ENCODE measurements at places on chromosomes 5 and 9.

DNA sequence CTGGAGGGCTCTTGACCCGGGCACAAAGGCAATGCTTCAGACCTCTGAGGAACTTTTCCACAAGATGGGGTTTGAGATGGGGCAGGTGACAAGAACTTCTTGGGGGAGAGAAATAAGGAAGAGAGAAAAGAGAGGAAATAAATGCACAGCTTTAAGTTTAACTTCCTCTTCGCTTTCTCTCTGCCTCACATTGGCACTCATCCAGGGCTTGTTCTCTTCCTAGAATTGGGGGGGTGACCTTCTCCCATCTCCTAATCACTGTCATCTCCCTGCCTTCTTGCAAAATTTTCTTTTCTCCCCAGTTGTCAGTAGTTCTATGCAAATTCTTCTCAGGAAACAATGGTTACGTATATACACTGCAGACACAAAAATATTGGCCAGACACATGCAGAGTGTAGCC is 19.1 kb upstream of the ADCY2 start:
- no peak for DNase-seq

- no peak for DNase-seq
Measured at GRCh38 chr5:68883436-68883835, 210.4 kb upstream of the SLC30A5 start.

- DNase-seq = no peak
Measured at GRCh38 chr9:108087781-108088180, 598.2 kb upstream of the KLF4 start.

DNA sequence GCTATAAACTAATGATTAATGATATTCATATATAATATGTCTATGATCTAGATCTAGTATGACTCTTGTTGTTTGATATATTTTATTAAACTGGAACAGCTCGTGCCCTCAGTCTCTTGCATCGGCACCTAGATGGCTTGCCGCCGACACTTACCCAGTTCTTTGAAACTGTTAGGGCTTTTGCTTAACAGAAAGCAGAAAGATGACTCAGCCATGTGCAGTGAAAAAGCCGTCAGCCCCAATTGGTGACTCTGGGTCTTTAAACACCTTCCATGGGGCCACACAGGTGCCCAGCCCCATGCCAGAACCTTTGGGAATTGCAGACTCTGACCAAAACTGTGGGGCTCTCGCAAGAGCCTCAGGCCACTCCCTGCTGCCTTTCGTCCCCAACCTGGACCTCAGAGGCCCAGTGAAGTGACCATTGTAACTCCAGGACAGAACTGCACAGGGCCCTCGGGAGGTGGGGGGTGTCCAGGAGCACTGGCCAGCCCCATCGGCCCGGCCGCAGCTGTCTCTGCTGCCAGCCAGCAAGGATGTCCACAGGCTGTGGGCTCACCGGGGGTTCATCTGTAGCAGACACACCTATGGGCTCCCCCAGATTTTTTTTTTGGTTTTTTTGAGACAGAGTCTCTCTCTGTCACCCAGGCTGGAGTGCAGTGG is 7.8 kb downstream of the LCN10 start:
- no peak for DNase-seq

Data from DMS79 (cell line).